ENCODE measurements at places on chromosomes 13 and 19.

DNA sequence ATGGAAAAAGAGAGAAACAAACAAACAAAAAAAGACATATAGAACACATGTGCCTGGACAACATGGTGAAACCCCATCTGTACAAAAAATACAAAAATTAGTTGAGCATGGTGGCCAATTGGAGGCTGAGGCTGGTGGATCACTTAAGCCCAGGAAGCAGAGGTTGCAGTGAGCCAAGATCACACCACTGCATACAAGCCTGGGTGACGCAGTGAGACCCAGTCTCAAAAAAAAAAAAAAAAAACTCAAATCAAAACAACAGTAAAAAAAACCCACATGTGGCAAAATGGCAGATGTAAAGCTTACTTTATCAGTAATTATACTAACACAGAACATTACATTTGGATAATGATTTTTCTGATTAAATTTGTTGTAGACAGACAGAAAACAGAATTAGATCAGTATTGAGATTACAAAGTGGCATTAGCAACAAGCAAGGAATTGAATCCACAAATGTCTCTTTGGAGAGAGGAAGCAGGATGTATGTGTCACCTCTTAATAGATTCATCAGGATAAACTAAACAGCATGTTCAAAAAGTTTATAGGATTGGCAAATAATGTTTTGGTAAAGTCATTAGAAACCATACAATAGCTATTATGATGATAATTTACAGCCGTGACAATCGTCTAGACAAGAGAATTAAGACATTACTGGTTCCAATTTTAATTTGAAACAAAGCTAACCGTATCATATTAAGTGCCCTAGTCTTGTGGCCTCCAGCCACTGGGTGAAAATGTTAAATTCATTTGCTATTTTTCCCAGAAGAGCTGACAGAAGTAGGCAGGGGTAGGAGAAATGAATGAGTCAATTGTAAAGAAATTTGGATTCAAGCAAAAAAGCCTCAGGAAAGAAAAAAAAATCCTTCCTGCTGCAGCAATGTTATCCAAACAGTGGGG lies 206.0 kb downstream of the FGF14 start:
- no peak for DNase-seq

DNA sequence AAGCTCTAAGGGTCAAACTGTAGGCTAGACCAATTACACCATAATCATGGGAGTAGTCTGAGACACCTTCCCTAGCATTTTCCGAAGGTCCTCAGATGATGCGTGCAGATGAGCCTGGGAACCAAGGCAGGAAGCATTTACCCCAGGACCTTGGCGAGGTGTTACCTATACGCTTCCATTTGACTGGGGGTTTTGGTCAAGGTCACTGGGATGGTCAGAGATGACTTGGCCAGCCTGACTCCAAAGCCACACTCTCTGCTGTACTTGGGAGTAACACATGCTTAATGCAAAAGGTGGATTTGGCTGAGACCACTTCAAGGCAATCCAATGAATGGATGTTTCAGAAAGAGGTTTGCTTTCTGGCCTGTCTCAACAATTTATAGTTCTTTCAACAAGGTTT lies 98.9 kb upstream of the IRS2 start:
- no peak for DNase-seq

- DNase-seq, result no peak
Measured at GRCh38 chr19:16224293-16225045, 26.8 kb downstream of the AP1M1 start.

DNA sequence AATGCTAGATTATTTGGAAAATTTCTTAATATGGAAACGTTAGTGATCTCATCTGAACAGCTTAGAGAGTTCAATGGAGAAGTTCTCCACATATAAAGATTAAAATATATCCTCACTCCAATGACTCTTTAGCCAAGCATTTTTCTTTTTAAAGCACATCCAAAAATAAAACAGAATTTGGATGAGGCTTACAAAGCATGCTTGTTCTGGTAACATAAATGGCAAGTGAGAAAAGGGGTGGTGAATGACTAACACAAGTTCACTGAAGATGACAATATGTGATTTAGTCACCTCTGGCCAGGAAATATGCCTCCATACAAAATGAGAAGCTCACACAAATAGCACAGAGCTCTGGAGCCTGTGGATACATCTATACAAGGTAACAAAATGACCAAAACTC lies 253.0 kb downstream of the PCDH20 start:
- DNase-seq, result no peak

DNA sequence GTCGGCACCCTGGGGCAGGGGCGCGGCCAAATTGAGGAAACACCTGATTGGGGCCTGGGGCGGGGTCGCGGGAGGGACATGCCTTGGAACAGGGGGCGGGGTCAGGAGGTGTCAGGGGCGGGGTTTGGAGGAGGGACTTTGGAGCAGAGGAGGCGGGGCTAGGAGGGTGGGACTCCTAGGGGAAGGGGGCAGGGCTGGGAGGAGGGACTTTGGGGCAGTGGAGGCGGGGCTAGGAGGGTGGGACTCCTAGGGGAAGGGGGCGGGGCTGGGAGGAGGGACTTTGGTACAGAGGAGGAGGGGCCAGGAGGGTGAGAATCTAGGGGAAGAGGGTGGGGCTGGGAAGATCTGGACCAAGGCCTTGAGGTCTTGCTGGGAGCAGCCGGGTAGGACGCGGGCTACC lies 21.9 kb downstream of the GRIN2D start:
- no peak for DNase-seq

GRCh38 chr13:99215184-99215830 lies 14.7 kb downstream of the UBAC2 start:
- no peak for DNase-seq

DNA sequence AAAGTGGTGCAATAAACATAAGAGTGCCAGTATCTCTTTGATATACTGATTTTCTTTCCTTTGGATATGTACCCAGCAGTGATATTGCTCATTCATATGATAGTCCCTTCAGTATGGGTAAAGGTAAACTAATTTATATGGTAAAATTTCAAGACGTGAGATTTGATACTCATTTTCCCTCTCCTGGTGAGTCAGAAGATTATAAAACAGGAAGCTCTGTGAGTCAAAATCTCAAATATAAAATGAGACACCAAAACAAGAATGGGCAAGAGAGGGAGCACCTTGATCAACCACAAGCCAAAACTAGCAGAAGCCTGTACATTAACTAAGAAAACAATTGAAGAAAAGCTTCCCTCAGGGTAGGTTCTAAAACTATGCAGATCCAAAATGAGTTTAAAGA lies 216.3 kb downstream of the SLITRK6 start:
- no peak for DNase-seq

DNA sequence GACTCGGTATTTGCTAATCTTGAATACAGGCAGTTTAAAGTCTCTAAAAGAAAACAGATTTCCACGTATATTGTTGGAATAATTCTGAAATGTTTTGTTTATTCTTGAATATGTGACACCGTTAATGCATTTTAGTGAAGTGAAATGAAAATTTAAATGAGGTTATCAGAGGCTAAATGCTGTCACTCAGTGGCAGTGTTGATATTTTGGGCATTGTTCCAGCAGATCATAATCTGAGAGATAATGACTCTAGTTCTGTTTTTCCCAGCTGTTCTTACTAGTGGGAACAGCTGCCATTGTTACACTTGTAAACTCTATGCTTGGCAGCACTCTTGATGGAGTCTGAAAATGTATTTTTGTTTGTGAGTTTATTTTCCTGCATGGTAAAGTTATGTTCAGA lies 365.6 kb upstream of the SLC10A2 start:
- DNase-seq, result no peak

DNA sequence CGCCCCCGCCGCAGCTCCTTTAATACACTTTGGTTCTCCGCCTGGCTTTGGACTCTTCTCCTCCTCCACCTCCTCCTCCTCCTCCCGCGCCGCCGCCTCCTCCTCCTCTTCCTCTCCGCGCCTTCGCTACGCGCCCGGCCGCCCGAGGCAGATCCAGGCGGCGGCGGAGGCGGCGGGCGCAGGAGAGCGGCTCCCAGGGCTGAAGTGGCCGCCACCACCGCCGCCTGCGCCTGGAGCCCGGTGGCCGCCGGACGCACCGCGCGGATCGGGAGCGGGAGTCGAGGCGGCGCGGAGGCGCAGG lies at the start of gene ZIC2:
Gene ZIC2 (plus strand): TSS at position 50 of the 301 bp plus-strand sequence. CDS start 281 bp downstream, outside the sequence.
- DNase-seq, result no peak

- no peak for DNase-seq
Measured at GRCh38 chr13:66635526-66635925, 594.6 kb downstream of the PCDH9 start.

DNA sequence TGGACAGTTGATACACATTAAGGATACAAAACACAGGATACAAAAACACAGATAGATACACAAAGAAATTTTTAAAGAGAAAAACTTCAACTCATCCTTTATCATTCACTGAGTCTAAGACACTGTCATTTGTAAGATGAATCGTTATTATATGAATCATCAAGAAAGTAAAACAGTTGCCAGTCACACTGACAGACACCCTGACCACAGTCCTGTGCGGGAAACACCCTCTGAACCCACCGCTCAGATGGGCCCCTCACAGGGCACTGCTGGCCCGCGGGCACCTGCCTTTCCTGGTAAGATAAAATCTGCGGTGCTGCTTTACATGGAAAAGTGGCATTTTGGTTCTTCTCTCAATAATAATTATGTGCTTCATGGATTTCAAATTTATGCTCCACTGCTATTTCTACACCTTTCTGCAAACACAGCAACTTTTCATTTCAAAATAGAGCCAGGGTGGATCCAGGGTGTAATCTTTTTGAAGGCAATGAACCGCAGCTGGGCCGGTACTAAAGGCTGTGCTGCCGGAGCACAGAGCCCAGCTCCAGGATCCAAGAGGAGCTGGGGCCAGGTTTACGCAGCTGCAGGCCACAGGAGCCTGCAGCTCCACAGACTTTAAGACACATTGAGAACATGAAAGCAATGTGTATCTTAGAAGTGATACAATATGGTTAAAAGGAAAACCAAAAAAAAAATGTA lies 76.8 kb downstream of the TUBGCP3 start:
- no peak for DNase-seq

GRCh38 chr19:18452386-18452785 lies 14.5 kb upstream of the ISYNA1 start:
- DNase-seq, result no peak

DNA sequence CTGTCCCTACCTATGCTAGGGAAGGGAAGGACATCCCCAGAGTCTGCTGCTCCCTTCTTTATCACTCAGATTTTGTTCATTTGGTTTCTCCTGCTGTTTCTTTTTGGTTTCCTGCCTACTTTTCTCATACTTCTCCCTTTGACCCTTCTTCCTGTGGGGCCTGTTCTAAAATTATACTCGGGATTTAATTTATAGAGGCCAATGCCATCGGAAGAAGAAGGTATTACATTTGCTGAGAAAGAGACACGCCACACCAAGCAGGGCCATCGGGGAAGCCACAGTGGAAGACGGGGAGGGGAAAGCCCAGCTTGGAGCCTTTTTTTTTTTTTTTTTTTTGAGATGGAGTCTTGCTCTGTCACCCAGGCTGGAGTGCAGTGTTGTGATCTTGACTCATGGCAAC lies 46.8 kb upstream of the FARP1 start:
- no peak for DNase-seq

DNA sequence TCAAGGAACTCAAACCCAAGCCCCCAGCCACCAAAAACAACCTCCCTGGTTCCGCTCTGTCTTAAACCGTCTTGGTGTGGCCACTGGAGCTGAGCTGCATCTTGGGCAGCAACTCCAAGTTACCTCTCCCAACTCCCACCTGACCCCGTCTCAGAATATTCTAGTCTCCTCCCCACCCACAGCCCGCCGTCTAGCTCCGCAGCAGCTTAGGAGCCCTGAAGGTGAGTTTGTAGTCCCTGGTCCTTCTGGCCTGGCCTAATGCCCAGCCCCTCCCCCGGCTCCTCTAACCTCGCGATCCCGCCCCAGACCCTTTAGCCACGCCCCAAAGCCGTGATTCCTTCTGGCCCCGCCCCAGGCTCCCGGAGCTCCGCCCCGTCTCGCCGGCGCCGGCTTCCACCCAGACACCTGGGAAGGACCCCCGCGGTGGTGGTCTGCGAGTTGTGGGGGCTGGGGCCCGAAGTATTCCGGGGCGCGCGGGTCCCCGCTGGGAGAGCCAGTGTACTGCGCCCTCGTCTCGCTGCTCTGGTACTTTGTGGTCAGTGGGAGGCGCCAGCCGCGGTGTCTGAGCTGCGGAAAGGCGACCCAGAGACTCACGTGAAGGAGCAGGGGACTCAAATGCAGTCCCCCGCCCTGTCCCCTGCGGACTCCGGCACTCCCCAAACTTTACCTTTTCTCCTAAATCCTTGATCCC lies 2.5 kb upstream of the LHB start:
- peak; percentile 94 for DNase-seq

GRCh38 chr13:40615619-40616018 lies 50.8 kb downstream of the FOXO1 start:
- DNase-seq, result no peak

- no peak for DNase-seq
Measured at GRCh38 chr19:33758541-33759013, 38.1 kb upstream of the KCTD15 start.

GRCh38 chr19:13986348-13986904 lies 19.7 kb downstream of the RFX1 start:
- no peak for DNase-seq

DNA sequence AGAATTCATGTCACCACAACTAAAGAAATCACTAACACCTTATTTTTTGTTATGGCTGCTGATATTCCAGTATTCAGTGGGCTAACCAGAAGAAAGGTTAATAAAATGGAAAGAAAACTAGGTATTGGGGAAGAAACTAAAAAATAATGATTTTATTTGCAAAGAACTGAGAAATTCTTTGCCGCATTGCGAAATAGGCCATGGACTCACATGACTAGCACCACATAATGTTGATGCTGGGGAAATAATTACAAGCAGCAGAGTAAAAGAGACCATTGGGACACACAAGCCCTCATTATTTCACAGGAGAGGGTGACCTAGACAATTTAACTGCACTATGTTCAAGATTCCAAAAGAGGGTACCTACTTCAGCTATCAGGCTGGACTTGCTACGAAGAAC lies 1411.5 kb downstream of the SLITRK5 start:
- DNase-seq, result no peak

GRCh38 chr19:15390814-15391213 lies 11.2 kb upstream of the AKAP8 start:
- no peak for DNase-seq

DNA sequence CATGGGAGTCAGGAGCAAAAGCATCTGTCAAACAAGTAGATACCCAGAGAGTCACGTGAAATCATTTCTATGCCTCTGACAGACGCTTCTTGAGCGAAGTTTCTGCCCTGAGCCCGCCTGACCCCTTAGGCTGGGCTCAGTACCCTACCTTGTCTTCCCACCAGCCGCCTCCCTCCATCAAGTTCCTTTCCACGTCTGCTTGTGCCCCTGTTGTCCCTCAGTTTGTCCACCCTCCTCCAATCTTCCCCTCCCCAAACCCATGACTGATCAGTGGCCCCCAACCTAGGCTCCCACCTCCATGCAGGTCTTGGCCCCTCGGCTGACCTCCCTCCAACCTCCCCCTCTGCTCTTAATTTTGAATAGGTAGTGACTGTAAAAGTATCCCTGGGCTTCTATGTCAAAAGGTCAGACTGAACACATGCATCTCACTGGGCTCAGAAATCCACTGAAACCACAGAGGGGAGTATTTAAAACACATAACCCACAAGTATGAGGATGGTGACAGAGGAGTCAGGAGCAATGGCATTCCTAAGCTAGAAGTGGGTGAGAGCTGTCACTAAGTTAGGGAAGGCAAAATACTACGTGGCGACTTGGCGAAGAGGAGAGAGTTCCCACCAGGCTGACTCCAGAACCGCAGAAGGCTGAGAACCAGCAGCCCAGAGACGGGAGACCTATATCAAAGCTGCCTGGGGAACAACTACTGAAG lies 1.7 kb upstream of the ZNF446 start:
- no peak for DNase-seq

Data from HuH-7 (cell line).